ENCODE measurements at places on chromosomes 3 and 15.

DNA sequence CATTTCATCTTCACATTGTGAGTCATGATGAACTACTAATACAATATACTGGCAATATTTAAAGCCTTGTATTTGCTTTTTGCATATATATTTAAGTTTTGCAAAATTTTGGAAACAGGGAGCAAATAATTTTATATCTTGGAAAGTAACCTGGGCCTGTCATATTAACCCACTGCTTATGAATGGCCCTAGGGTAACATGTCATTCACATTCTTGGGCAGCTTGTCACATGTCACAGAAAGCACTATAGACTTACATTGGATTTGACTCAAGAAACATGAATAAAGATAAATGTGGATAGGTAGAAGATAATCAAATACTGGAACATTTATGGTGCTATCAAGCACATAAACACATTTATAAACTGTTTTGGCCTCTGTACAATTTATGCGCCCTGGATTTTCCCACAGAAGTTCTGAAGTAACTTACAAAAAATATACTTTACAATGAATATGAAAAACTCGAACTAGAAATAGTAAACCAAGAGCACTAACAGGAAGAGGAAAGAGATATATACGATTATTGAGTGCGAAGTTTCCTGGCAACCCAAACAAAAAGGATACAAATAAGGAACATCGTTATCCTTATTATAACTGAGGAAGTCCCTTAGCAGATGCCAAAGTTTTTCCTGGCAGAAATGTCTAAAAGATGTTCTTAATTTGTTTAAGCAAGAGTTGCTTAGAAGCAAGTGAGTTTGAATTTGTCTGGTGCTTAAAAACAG, 257.2 kb downstream of the RBMS3 start:
- DNase-seq, result no peak

DNA sequence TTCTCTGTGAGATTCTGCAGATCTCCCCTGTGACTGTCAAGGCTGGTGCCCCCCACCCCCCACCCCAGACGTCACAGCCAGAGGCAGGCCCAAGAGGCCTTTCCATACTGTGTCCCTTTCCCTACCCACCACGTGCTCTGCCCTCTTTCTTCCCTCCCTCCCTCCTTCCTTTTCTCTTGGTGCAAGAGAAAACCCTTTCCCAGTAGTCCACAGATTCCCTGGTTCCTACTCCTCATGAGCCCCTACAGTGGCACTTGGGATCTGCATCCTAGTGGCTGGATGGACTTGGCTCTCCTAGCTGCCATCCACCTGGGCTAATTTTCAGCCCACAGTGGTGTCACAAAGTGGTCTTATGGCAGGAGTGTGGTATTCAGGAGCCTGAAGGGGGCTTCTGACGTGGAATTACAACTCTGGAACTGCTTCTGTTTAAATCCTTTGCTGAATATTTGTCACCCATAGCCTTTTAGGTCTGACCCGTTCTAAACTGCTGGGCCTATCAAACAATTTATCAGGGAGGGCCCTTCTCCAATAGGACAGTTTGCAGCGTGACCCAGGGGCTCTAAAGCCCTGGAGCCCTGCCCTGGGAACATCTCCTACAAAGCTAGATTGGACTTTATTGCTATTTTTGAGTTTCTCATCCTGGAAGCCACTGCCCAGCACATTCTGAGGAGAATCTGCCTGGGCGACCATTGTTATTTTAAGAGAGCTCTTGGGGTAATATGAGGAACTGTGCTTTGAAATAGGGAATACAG, 35.3 kb downstream of the KLF13 start:
- DNase-seq, result no peak

- DNase-seq, result no peak
Measured at GRCh38 chr3:19749448-19750017, 184.5 kb downstream of the EFHB start.

GRCh38 chr15:85582131-85583079, 202.0 kb downstream of the AKAP13 start:
- no peak for DNase-seq

DNA sequence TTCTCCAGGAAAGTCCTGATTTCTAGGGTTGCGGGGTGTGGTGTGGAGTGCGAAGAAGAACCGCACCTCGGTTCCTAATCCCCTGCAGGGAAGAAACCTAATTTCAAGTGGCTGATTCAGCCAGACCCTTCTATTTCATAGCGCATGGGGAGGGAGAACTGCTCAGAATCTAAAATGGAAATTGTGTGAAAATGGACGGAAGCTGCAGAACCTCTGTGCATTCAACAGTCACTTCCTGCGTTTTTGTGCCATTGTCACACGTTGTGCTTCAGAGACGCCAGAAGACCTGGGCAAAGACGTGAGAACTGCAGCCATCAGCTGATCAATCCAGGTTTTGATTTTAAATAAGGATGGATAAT, 1.2 kb downstream of the SIDT1 start:
- DNase-seq, result no peak

DNA sequence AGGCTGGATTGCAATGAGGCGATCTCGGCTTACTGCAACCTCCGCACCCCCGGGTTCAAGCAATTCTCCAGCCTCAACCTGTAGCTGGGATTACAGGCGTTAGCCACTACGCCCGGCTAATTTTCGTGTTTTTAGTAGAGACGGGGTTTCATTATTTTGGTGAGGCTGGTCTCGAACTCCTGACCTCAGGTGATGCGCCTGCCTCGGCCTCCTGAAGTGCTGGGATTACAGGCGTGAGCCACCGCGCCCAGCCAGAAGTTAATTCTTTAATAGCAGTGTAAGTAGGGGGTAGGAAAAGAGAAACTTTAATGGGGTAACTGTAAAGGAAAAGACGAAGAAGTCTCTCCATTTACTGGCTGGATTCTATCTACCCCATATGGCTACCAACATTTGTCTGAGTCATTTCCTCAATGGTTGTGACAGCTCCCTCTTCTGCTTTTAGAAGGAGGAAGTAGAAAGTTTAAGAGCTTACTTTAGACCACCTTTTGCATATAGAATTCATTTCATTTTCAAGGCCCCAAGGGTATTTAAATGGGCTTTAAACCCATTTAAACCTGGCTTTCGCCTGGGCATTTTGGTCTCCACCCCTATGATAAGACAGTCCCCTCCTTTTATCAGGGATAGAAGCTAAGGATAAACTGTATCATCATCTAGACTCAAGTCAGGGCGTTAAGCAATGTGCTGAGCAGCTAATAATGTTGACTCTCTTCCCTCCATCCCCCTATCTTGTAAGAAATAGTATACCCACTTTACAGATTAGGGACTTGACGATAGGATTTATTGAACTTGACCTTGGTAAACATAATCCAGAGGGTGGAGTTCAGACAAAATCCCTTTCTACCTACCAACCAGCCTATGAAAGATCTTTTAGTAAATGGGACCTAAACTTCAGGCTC, 1.1 kb upstream of the CDV3 start:
- DNase-seq, result peak; percentile 65

DNA sequence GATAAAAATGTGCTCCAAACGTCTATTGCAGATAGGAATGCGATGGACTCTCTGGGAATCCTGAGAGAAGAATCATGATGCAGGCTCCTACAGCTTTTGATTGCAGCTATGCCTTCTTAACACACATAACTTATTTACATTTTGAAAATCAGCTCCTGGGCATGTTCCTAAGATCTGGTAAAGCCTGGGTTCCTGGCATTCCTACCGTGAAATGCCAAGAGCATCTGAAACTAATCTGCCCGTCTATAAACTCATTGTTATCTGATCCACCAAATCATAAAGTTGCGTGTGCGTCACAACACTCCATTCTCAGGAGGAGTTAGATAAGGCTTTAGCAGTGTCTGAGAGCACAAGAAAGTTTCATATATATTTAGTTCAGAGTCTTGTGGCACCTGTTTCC, 79.0 kb upstream of the VGLL3 start:
- DNase-seq, result no peak

GRCh38 chr3:61608711-61609110, 47.3 kb downstream of the PTPRG start:
- DNase-seq, result no peak

DNA sequence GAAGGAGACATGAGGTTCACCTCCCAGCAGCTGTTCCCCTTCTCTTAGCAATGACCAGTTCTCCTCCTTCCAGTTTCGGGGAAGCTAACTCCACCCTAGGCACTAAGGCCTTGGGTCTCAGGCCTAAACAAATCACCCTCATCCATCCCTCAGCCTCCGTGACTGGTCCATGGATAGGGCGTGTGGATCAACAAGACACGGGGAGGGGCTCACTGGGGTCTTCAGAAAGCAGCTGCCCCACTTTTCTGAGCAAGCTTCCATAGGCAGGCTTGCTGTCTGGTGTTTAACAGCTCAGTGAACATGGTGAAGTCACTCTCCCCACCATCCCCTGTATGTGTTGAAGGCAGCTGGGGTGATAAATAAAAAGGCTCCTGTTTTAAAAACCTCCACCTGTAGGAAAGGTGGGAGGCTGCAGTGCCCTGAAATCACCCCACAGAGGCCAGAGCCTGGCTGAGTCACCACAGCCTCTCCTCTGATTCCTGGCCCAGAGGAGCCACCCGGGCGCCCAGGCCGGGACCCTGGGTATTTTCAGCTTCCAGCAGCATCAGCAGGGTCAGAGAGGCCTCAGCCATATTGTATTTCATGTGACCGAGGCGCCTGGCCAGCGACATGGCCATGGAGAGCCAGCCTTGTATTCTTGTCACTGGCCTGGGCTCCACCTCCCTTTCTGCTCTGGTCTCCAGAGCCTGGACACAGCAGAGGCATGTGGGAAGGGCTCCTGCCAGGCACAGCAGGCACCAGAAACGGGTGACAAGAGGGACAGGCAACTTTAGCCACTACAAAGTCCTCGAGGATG, 60.3 kb upstream of the HERC1 start:
- no peak for DNase-seq

DNA sequence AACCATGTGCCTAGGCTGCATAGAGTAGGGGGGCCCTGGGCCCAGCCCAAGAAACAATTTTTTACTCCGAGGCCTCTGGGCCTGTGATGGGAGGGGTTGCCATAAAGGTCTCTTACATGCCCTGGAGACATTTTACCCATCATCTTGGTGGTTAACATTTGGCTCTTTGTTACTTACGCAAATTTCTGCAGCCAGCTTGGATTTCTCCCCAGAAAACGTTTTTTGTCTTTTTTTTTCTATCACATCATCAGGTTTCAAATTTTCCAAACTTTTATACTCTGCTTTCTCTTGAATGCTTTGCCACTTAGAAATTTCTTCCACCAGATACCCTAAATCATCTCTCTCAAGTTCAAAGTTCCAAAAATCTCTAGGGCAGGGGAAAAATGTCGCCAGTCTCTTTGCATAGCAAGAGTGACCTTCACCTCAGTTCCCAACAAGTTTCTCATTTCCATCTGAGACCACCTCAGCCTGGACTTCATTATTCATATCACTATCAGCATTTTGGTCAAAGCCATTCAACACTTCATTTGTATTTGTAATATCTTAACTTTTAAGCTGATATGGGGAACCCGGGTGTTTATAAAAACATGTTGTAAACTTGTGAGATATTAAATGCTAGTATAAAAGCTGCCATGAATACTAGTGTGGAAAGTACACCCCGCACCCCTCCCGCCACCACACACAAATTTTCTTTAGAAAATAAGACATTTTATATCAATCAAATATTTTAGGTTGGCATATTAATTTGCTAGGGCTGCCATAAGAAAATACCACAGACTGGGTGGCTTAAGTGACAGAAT, 56.0 kb upstream of the PLSCR4 start:
- DNase-seq, result no peak

GRCh38 chr3:167839460-167840134, 104.1 kb downstream of the SERPINI1 start:
- no peak for DNase-seq

DNA sequence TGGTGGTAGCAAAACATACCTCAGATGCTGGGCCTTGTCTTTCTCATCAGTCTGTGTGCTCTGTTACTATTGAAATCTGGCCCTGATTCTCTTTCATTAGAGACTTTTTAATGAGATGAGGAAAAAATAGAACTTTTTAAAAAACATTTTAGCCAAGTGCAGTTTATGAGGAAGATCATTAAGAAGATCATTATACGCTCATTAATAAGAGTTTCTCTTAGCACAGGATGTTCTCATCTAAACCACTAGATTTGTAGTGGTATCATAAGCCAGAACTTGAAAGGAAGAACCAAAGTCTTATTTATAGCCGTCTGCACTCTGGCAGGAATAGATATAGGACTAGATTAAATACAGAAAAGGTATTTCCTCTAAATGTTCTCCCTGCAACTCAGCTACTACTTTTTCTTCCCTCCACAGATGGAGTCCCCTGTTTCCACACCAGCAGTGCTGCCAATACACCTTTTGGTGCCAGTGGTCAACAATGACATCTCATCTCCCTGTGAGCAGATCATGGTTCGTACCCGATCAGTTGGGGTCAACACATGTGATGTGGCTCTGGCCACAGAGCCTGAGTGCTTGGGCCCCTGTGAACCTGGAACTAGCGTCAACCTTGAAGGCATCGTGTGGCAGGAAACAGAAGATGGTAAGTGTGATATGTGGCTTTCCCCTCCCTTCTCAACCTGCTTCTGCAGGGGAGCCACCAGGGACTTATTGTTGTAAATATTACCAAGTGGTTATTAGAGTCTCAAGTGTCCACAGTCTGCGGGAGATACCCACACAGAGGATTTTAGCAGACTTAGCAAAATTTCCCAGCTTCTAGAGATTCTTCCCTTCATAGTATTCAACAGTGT, 152.8 kb downstream of the RBPMS2 start:
- DNase-seq, result no peak

- no peak for DNase-seq
Measured at GRCh38 chr3:32371461-32372212, 20.0 kb upstream of the CMTM7 start.

DNA sequence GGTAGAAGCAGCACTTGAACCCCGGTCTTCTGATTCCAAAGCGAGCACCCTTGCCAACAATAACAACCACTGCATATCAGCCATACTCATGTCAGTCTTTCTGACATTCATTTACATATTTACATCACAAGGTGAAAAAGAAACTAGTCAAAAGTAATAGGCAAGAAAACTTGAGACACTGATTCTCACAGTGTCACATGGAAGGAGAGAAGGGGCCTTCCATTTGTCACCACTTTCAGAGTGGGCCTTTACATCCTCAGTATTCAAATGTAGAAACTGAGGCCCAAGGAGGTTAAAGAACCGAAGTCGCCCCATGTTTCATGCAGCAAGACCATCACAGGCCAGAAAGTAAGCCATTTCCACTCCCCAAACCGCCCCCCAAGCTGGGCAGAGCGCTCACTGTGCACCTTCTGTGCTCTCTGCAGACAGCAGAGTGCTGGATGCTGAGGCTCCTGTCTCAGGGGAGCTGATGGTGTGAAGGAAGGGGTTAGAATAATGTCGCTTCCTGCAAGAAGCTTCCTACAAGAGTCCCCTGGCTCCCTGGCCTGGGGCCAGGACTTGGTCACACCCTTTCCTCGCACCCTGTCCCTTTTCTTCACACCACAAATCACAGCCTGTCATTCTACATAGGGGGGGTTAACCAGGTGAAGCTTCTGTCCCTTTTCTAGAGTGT, 260.1 kb downstream of the UACA start:
- DNase-seq, result no peak

- DNase-seq, result no peak
Measured at GRCh38 chr3:122085673-122086072, 30.5 kb downstream of the CD86 start.
